ENCODE measurements at places on chromosomes 12 and 14.

DNA sequence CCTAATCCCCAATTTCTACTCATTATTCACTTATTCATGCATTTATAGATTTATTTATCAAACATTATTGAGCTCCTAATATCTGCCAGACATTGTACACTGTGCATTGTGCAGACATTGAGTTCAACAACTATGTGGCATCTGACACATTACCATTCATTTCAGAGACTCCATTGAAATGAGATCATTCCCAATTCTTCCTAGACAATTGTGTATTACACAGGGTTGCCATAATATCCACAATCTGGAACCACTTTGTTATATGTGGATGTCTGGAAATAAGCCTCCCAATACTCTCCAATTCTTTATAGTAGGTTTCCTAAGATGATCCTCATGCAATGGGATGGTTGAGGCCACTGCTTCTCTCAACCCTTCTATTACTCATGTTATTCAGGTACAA, 165.0 kb downstream of the OTOGL start:
- no peak for DNase-seq

DNA sequence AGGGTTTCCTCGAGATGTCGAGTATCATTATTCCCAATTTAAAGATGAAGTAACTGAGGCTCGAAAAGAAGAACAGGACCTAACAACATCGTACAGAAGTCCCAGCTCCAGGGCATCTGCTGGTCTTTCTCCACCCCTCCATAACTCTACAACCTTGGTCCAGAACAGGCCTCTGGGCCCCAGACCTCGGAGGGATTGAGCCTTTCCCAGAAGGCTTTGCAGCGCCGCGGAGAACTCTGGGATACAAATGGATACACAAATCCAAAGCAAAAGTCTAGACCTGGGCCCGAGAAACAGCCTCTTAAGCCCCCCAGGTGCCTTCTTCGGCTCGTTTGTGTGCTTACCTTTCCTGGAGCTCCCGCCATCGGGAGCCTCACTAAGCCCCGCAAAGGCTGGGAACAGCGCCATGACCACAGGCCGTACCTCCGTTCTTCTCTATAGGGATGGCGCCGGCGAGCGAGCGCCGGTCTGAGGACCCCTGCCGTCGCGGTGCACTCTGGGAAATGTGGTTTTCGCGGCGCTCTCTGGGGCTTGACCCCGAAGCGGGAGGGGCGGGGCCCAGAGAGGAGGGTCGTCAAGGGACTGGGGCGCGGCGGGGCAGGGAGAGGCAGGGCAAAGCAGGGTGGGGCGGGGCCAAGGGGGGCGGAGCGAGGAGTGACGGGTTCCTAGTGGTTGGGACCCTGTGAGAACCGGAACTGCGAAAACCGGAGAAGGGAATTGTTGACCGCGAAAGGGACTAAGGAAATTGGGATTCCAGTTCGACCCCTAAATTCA, at the start of gene NRDE2:
Gene NRDE2, minus strand, starts transcription at position 445 of the 774 bp plus-strand sequence. Its CDS starts 37 bp downstream, at position 408.
- DNase-seq = peak; percentile 95

GRCh38 chr12:42677461-42677860, 87.9 kb upstream of the PRICKLE1 start:
- no peak for DNase-seq

DNA sequence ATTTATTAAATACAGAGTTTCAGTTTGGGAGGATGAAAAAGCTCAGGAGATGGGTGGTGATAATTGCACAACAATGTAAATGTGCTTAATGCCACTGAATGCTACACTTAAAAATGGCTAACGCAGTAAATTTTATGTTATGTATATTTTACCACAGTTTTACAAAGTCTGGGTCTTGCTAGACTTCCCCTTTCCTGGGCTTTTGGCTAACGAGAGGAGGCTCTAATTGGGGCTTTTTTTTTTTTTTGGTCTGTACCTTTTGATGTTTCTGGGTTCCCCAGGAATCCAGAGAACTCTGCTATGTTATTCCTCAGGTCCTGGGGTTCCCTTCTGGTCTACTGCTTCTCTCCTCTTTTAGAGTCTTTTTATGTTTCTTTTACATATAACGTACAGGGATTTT, 355.5 kb downstream of the CACNA1C start:
- no peak for DNase-seq

DNA sequence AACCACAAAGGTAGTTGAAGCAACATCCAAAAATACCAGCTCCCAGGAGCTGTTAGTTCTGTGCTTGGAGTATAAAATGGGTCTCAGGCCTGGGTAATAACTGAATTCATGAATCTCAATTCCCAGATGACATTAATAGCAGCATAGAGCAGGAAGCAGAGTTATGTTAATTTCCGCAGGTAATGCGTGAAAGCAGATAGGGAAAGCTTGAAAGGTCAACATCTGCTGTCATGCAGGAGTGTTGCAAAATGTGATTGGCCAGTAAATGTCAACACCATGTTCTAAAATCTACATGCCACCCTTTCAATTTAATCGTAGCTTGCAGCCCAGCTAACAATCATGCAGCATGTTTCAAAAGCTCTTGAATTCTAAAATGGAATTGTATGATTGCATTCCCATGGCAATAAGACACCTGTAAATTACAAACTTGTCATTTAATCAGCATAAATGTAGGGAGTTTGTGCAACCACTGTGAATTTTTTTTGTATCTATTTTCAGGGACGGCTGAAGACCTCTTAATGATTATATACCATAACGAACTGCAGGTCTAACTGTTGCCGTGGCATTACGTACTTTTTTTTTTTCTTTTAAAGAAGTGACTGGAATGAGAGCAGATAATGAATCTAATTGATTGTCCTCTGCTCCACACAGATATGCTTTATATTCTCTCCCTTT, 635.8 kb upstream of the FOXG1 start:
- DNase-seq = no peak

- no peak for DNase-seq
These were observed 94.2 kb upstream of the TBX5 start for GRCh38 chr12:114500131-114500530.

- DNase-seq = no peak
These were observed 187.4 kb upstream of the SLC16A7 start for GRCh38 chr12:59408431-59408830.

- DNase-seq = peak; percentile 85
These were observed 12.0 kb upstream of the TRPV4 start for GRCh38 chr12:109844983-109845823.

- no peak for DNase-seq
These were observed 1.3 kb downstream of the OTOGL start for GRCh38 chr12:80100591-80100990.

- DNase-seq = peak; percentile 29
These were observed 9.4 kb upstream of the KRT74 start for GRCh38 chr12:52582971-52583456.

DNA sequence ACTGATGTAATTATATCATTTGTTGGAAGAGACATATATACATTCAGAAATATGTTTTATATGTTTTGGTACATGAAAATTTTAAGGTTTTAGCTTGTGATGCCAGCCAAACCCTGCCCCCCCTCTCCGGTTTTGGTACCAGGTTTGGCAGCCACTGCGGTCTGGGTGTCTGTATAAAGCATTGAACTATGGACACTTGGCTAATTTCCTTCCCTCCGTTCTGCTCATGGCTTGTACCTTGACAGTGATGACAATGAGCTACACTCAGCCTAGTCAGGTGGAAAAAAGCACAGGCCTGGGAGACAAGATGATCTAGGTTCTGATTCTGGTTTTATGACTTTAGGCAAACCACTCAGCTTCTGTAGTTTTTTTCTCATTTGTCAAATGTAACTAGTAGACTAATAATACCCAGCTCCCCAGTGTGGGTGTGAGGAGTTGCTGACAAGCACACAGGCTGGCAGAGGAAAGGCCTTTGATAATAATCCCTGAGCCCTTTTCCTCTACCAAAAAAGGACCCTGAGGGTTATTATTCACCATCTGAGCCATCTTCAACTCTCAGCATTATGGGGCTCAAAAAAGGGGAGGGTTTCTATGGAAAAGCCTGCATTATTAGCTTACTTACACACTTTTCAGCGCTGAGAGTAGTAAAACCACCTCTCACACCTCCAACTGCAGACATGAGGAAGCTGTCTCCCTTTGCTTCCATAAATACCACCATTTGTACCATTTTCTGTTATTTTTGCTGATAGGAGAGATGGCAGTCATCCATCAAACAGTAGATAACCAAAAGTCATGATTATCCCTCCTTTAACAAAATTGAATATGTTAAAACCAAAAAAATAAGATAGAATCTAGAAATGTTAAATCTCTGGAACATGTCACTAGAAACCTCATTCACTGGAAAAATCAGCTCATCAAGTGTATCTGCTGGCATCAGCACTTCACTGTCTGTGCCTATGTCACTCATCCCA, 76.3 kb upstream of the PSMC1 start:
- no peak for DNase-seq

DNA sequence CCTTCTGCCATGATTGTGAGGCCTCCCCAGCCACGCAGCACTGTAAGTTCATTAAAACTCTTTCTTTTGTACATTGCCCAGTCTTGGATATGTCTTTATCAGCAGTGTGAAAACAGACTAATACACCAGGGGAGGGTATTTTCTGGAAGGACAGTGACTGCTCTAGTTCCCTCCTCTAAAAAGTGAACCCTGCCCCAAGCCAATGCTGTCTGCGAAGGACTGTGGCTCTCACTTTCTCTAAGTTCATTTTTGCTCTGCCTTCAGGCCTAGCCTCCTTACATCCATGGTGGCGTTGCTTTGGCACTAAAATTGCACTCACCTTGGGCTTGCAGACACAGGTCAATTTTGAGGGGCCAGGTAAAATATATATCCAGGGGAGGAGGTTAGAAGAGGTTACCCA, 323.0 kb downstream of the VRK1 start:
- no peak for DNase-seq

DNA sequence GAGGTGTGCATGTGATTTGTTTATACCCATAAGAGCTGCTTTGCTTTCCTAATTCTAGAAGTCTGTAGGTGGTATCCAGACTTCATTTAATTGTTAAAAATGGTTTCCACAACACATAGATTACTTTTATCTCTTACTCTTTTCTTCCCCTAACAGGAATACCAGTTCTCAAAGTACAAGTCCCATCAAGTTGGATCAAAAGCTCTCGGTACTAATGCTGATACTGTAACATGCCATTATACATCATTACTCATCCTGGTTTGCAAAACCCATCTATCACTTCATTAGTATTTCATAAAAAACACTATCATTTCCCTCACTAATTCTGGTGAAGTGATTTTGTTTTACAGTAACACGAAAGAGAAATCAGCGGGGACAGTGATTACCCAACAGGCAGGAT, 94.3 kb downstream of the PPP2R5E start:
- DNase-seq = no peak

DNA sequence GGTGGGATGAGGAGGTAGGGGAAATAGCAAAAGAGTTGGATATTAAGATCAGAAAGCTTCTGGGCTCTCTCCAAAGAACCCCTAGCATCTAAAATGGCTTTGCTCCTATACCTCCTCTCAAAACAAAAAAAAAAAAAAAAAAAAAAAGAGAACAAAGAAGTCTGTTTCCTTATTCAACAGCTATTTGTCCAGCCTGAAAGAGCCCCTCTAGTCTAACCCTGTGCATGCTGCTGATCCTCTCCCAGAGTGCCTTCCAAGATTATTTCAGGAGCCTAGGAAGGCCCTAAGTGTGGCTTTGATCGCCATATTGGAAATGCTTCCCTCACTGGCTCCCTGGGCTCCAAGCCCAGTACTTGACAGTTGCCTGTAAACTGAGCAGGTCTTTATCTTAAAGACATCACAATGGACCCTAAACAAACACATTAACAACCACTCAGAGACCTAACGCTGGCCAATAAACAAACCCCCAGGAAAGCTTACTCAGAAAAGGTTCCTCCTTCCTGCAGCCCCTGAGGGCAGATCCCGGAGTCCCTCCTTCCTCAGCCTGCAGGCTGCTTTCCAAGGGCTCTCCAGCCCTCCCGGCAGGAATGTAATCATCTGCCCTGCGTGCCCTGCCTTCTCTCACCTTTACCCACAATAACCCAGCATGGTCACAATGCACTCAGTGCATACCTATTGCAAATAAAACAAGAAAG, 17.4 kb upstream of the COL2A1 start:
- DNase-seq = no peak

DNA sequence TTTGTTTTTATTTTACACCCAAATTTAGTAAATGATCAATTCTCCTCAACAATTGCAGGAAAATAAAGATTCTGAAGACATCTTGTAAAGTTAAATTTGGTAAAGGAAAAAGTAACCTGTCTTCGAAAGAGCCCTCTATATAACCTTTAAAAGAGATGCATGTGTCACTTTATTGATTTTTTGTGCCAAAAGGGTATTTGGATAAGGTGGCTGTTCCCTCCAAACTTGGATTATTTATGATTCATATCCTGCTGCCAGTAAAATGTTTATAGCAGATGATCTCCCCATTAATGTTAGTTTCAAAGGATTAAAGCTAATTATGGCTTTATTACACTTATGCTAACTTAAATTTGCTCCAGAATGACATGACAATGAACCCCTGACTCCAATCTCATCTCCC, 98.8 kb downstream of the DUSP6 start:
- DNase-seq = no peak

GRCh38 chr14:61380984-61381383, 59.6 kb downstream of the PRKCH start:
- no peak for DNase-seq

DNA sequence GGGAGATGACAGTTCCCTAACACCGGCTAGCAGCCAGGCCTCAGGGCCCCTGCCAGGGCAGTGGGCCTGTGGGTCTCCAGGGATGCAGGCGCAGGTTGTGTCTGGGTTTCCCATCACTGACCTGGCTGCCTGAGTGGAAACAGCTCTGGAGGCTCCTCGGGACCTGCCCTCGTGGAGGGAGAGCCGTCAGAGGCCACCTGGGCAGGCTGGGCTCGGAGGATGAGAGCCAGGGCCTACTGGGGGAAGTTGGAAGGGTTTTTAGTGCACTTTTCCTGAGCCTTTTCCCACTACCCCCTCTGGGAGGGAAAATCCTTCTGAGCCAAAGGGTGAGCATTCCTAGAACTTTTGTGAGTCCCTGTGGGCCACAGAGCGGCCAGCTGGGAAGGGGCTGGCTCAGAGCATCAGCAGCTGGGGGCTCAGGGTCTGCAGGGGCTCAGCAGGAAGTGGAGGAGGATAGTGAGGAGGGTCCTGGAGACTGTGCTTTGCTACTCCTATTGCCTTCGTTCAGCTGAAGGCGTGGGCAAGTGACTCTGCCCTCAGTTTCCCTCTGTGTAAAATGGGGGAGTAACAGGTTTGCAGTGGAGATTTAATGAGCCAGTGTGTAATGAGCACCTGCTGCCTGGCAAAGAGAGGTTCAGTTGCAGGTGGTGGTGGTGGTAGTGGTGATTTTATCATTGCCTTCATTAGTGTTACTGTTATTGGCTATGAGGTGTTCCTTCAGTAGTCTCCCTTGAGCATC, 1.8 kb downstream of the SH2B3 start:
- no peak for DNase-seq

- no peak for DNase-seq
These were observed 136.5 kb downstream of the FBXL14 start for GRCh38 chr12:1457901-1458300.

DNA sequence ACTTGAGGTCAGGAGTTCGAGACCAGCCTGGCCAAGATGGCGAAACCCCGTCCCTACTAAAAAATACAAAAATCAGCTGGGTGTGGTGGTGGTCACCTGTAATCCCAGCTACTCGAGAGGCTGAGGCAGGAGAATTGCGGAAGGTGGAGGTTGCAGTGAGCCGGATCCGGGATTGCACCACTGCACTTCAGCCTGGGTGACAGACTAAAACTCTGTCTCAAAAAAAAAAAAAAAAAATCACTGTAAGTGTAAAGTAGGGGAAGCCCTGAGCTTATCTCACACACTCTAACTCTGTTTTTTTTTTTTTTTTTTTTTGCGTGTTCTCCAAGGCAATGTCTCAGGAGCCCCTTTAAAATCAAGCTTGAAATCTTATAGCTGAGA, 421 bp upstream of the RBMS2 start:
- no peak for DNase-seq

- DNase-seq = no peak
These were observed 23.2 kb downstream of the LRRK2 start for GRCh38 chr12:40248034-40248433.

- no peak for DNase-seq
These were observed 10.2 kb upstream of the GOLGA5 start for GRCh38 chr14:92783813-92784431.
